ENCODE measurements at places on chromosomes 2 and 18.

DNA sequence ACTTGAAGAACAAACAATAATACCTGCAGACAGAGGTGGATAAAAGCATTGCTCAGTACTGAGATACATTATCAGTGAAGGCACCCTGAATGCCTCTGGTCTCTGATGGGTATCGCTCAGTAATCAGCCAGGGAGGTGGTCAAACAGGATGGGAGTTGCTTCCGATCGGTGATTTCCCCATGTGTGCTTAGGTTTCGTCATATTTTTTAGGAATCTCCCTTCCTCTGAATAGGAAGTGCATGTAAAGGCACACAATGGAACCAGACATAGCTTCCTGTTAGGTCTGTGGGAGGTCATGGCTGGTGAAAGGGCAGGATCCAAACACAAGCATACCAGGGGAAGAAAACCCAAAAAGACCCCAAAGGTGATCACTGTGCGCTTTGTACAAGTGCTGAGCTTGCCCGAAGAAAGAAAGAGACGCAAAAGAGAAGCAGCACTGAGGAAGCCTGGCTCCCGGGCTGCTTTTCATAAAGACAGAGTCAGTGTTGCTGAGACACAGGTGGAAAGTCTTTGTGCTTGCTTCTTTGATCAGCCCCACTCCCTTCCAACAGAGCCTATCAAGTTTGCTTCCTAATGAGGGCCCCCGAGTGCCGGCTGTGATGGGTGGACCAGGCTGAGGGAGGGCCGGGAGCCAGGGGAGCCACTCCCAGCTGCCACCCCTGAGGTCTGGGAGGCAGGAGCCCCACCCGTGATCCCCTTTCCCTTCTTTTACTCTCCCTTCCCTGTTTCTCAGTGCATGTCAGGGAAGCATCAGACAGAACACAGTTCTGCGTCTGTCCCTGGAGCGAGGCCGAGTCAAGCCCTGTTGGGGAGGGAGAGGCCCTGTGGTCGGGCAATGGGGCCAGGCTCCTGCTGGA, 138.2 kb downstream of the SH3RF3 start:
- peak; percentile 82 for DNase-seq

GRCh38 chr2:39013871-39014270, 107.0 kb downstream of the SOS1 start:
- DNase-seq = no peak

DNA sequence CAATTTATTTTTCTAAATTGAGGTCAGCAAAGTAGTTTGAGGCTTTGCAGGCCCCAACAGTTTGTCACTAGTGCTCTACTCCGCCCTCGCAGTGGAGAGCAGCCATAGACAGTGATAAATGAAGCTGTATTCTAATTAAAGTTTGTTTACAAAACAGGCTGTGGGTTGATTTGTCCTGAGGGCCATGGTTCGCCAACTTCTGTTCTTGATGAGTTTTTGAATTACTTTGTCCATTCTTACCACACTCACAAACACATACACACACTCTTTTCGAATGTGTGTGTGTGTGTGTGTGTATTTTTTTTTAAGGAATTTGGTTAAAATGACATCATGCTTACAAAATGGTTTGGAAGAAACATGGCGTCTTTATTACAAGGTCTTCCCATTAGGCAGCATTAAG, 68.6 kb downstream of the MTCL1 start:
- no peak for DNase-seq

- no peak for DNase-seq
These were observed 159.2 kb downstream of the RAPGEF4 start for GRCh38 chr2:172894689-172895387.

DNA sequence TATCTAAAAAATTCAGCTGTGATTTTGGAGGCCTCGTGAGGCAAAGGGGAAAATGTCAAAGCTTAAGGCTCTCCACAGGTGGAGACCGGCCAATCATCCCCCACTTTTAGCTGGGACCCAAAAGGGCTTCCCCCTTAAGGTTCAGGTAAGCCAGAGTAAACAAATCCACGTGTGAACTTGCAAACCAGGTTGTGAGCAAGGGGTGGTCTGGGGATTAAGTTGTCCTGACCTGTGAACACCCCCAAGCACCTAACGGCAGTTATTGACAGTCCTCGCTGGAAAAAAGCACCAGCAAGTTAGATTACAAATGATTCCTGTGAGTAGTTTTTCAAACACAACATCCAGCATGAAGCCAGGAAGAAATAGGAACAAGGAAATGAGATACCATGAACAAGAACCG, 42.9 kb downstream of the MYO7B start:
- DNase-seq = no peak
